ENCODE measurements at places on chromosomes 16 and 17.

DNA sequence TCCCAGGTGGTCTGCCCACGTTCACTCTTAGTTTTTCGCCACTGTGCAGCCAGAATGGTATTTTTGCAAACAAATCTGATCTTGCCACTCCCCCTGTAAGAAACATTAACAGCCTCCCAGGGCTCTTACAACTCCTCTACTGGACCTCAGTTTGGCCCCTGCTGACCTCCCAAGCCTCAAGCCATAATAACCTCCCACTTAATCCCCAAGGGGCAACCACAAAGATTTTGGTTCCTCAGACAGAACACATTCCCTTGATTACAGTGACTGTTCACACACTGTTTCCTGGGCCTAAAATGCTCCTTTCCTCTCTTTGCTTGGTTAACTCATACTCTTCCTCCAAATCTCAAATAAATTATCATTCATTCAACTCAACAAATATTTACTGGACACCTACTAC lies 21.5 kb upstream of the CD300E start:
- DNase-seq = no peak
- peaks cover 60% of the 10 kb centered on the region for H3K27me3 ChIP-seq

DNA sequence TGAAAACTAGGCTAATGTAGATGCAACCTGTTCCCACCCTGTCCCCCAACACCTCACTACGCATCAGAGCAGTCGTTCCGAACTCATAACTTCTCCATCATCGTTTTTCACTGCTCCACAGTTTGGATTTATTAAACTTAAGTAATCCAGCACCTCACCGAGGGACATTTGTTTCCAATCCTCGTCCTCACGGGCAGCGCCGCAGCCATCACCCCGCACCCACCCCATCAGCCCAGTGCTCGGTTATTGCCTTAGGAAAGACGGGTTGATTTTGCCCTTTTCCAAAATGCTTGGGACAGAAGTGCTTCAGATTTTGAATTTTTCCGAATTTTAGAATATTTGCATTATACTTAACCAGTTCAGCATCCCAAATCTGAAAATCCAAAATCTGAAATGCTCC lies 71.0 kb upstream of the DOC2B start:
- no peak overlapping the region for H3K4me3 ChIP-seq
- no peak overlapping the region for H3K27ac ChIP-seq
- H3K36me3 ChIP-seq = no peaks in the 10 kb centered on the region
- H3K4me1 ChIP-seq = no peaks in the 10 kb centered on the region
- no peaks in the 10 kb centered on the region for H3K27me3 ChIP-seq

DNA sequence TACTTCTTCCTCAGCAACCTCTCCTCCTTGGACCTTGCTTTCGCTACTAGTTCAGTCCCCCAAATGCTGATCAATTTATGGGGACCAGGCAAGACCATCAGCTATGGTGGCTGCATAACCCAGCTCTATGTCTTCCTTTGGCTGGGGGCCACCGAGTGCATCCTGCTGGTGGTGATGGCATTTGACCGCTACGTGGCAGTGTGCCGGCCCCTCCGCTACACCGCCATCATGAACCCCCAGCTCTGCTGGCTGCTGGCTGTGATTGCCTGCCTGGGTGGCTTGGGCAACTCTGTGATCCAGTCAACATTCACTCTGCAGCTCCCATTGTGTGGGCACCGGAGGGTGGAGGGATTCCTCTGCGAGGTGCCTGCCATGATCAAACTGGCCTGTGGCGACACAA lies 429 bp downstream of the OR2C1 start:
- H3K4me1 ChIP-seq = no peaks in the 10 kb centered on the region
- H3K4me3 ChIP-seq = no peak overlapping the region
- no peak for DNase-seq
- H3K27me3 ChIP-seq = no peaks in the 10 kb centered on the region
- H3K36me3 ChIP-seq = no peaks in the 10 kb centered on the region

DNA sequence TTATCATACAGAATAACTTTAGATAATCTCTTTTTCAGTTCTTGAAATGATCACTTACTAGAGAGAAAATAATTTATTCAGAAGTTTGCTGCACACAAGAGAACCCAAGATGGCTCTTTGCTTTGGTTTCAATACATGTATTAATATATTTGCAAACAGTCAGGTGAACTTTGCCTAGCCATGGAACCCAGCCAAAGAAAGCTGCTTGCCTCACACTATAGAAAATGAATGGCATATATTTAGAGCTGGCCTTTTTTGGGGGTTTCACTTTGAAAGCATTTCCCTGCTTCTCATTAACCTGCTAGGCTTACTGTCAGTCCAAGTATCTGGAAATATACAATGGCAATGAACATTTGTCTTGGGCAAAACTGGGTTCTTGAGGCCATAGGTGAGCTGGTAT lies 75.3 kb downstream of the MRTFB start:
- H3K4me3 ChIP-seq = no peak overlapping the region
- DNase-seq = no peak

DNA sequence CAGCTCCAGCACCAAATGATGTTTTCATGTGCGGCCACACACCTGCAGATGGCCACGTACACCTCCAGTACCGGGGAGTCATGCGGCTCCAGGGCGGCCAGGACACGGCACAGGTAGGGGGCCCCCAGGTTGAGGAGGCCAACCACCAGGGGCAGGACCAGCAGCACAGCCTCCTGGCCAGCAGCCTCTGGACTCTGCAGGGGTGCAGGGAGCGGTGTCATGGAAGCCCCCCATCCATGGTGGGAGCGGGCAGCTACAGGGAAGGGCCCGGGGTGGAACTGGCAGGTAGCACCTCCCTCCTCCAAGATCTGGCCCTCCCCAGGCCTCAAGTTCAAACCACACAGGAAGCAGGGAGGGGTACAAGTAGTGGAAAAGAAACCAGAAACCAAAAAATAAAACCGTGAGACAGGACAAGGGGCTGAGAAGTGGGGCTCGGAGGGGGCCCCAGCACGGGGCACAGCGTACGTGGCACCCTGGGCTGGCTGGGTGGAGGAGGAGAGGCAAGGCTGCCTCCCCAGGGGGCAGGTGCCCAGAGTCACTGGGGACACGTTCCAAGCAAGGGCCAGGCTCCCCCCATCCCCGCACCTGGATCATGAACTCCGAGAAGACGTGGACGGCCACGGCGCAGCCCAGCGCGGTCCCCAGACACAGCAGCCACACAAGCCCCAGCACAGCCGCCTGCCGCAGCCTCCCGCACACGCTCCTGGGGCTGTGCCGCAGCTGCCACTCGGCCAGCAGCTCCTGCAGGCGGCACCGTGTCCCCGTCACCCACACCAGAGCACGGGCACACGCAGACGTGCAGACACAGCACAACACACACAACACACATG lies 7.4 kb downstream of the TMC6 start:
- H3K4me3 ChIP-seq = peak overlapping the region; percentile 90
- H3K4me1 ChIP-seq = peaks cover 44% of the 10 kb centered on the region
- H3K36me3 ChIP-seq = peaks cover 62% of the 10 kb centered on the region
- peak; percentile 60 for DNase-seq
- H3K27ac ChIP-seq = peak overlapping the region; percentile 92

- peak overlapping the region; percentile 95 for H3K27ac ChIP-seq
- peak; percentile 85 for DNase-seq
- H3K36me3 ChIP-seq = peaks cover 75% of the 10 kb centered on the region
- no peaks in the 10 kb centered on the region for H3K27me3 ChIP-seq
Measured at GRCh38 chr16:11251525-11252481, 4.2 kb downstream of the SOCS1 start.

- H3K27ac ChIP-seq = no peak overlapping the region
- H3K4me1 ChIP-seq = no peaks in the 10 kb centered on the region
- H3K27me3 ChIP-seq = no peaks in the 10 kb centered on the region
- DNase-seq = peak; percentile 45
Measured at GRCh38 chr16:88437367-88437964, 15.6 kb upstream of the ZFPM1 start.

- no peak for DNase-seq
- no peak overlapping the region for H3K27ac ChIP-seq
- peak overlapping the region; percentile 70 for H3K4me3 ChIP-seq
- H3K4me1 ChIP-seq = peaks cover 7% of the 10 kb centered on the region
- peaks cover 39% of the 10 kb centered on the region for H3K27me3 ChIP-seq
- no peaks in the 10 kb centered on the region for H3K36me3 ChIP-seq
Measured at GRCh38 chr17:57860414-57860999, 10.7 kb upstream of the MRPS23 start.

DNA sequence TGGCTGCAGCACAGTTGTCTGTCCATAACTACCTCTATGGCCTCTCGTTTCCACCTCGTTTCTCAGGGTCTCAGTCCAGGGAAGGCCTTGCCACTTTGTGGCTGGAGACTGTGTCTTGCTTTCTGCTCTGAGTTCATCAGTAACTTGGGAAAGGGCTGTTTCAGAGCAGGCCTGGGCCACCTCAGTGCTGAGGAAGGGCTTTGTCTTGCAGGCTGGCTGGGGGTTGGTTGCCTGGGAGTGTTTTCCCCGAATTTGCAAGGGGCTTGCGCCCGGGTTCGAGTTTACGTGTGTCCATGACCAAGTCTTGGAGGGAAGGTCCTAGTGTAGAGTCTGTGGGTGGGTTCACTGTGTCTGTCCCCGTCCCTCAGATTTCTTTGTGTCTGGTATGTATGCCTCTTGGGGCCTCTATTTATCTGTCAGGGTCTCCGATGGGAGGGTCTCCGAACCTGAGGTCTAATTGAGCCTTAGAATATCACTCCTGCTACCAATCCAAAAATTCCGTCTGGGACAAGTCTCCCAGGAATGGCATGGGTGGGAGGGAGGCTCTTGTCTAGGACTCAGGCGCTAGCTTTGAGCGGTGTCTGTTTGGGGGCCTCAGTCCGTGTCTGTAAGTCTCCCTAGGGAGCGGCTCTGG lies 594 bp upstream of the TGFB1I1 start:
- H3K36me3 ChIP-seq = peaks cover 9% of the 10 kb centered on the region
- peaks cover 16% of the 10 kb centered on the region for H3K4me1 ChIP-seq
- H3K4me3 ChIP-seq = no peak overlapping the region
- no peak for DNase-seq

- H3K27ac ChIP-seq = no peak overlapping the region
- H3K4me3 ChIP-seq = no peak overlapping the region
- no peak for DNase-seq
- H3K36me3 ChIP-seq = peaks cover 14% of the 10 kb centered on the region
- H3K4me1 ChIP-seq = no peaks in the 10 kb centered on the region
Measured at GRCh38 chr17:526425-526824, 173.8 kb upstream of the RPH3AL start.

- H3K4me3 ChIP-seq = no peak overlapping the region
- H3K4me1 ChIP-seq = no peaks in the 10 kb centered on the region
- H3K36me3 ChIP-seq = no peaks in the 10 kb centered on the region
- no peak for DNase-seq
- no peaks in the 10 kb centered on the region for H3K27me3 ChIP-seq
Measured at GRCh38 chr17:64471440-64471839, 22.5 kb downstream of the MILR1 start.

- H3K4me1 ChIP-seq = peaks cover 10% of the 10 kb centered on the region
- no peak for DNase-seq
- H3K27me3 ChIP-seq = no peaks in the 10 kb centered on the region
- no peak overlapping the region for H3K27ac ChIP-seq
- H3K4me3 ChIP-seq = no peak overlapping the region
Measured at GRCh38 chr16:8642146-8642545, 20.6 kb downstream of the METTL22 start.

- H3K36me3 ChIP-seq = peaks cover 33% of the 10 kb centered on the region
- no peak overlapping the region for H3K4me3 ChIP-seq
- no peaks in the 10 kb centered on the region for H3K4me1 ChIP-seq
- no peak overlapping the region for H3K27ac ChIP-seq
- no peak for DNase-seq
- H3K27me3 ChIP-seq = no peaks in the 10 kb centered on the region
Measured at GRCh38 chr16:53257001-53257400, 177.3 kb upstream of the RBL2 start.

DNA sequence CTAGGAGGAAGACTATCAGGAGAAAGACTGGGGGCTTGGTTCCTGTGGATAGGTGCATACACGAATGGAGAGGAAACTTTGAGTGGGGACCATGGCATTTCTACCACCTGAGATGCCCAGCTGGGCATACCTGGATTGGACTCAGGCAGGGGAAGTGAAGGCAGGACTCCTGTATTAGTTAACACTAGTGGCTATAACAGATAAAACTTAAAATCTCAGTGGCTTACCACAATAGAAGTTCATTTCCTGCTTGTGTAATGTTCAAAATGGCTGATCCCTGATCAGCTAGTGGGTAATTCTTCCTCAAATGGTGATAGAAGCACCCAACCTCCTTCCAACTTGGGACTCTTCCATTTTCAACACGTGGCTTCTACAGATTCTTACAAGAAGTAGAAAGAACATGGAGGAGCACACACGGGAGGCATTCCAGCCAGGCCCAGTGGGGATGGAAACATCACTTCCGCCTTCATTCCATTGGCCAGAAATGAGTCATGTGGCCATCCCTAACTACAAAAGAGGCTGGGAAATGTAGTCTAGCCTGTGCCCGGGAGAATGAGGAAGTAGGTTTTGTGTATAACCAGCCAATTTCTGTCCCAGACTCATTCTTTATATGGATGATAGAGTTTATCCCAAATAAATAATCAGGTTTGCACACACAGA lies 112.1 kb downstream of the UTP18 start:
- no peak for DNase-seq
- H3K4me3 ChIP-seq = no peak overlapping the region
- H3K36me3 ChIP-seq = no peaks in the 10 kb centered on the region
- no peak overlapping the region for H3K27ac ChIP-seq
- peaks cover 2% of the 10 kb centered on the region for H3K27me3 ChIP-seq

- H3K36me3 ChIP-seq = peaks cover 13% of the 10 kb centered on the region
- H3K4me3 ChIP-seq = no peak overlapping the region
- H3K27me3 ChIP-seq = no peaks in the 10 kb centered on the region
- no peaks in the 10 kb centered on the region for H3K4me1 ChIP-seq
- no peak overlapping the region for H3K27ac ChIP-seq
Measured at GRCh38 chr16:87829622-87829980, 39.7 kb downstream of the SLC7A5 start.

DNA sequence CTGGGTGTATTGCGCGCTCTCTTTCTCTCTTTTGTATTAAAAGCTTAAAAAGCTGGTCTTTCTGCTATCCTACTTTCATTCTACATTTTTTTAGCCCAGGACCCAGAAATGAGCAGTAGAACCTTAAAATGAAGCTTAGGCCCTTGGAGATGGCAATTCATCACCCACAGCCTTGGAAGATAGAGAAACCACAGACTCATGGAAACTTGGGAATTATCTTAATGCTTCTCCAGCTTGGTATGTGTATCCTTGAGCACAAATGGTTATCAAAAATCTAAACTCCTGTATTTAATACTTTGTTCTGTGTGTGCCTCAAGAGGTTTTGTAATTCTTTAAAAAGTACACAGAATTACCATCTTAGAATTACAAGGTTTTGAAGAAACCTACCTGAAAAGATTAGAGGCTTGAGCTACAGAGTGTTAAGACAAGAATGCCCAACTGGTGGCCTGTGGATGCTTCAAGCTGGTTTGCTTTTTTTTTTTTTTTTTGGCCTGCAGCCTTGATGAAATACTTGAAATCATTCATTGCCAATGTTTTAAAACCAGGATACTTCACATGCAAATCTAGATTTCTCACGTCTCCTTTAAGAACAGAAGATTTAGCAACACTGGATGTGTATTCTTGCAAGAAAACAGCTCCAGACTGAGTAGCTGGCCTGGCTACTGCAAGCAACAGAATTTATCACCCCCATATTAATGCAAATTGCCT lies 105.0 kb downstream of the XYLT1 start:
- H3K27me3 ChIP-seq = no peaks in the 10 kb centered on the region
- peaks cover 39% of the 10 kb centered on the region for H3K36me3 ChIP-seq
- no peak for DNase-seq
- peak overlapping the region; percentile 55 for H3K4me3 ChIP-seq
- H3K4me1 ChIP-seq = peaks cover 88% of the 10 kb centered on the region
- H3K27ac ChIP-seq = peak overlapping the region; percentile 70

GRCh38 chr17:64336760-64337413 lies 53.8 kb downstream of the PECAM1 start:
- no peak overlapping the region for H3K27ac ChIP-seq
- no peak overlapping the region for H3K4me3 ChIP-seq
- no peaks in the 10 kb centered on the region for H3K27me3 ChIP-seq
- DNase-seq = no peak
